ENCODE measurements at places on chromosomes 12 and 14. TPM values are rescaled to one million over a fixed set of nuclear protein-coding genes. Genes with fewer than 3 reads are reported as not detected.

Gene FRS2
- 26.6 TPM for total RNA-seq

Gene PUS1
- 108 TPM for total RNA-seq

Gene KRT81
- 0.90 TPM for total RNA-seq

Gene MMP14
- total RNA-seq: 32.9 TPM

Gene FAM222A
- total RNA-seq: 12.8 TPM

Gene INHBE
- 0.59 TPM for total RNA-seq

Gene POTEG
- total RNA-seq: not detected

Gene CLEC4C
- total RNA-seq: not detected

Gene HCAR1
- total RNA-seq: 0.31 TPM

Gene SOAT2
- not detected for total RNA-seq

Gene SNRNP35
- total RNA-seq: 16.5 TPM

Gene P2RX2
- total RNA-seq: 1.2 TPM

DNA sequence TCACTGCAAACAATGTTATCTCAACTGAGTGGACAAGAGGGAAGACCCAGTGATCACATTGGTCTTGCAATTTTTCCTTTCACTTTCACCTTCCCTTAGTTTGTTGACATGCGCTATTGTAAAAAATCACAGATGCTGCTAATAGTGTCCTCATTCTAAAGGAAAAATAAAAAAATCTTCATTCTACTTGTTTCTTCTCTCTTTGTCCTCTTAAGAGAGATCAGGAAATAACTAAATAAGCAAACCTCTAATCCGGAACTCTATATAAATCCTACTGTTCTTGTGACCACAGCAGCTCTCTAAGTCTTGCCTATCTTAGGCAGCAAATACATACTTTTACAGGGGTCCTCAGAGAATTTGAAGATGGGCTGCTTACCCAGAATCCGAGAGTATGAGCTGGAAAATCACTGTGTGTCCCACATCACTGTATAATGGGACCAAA lies 257.7 kb downstream of the NAV3 start:
- peak overlapping the region; percentile 46 for H3K4me3 ChIP-seq
- DNase-seq: peak; percentile 1
- H3K27ac ChIP-seq: peak overlapping the region; percentile 44
- H3K36me3 ChIP-seq: no peaks in the 10 kb centered on the region

GRCh38 chr12:115259968-115260747 lies 576.2 kb upstream of the TBX3 start:
- no peak overlapping the region for H3K27ac ChIP-seq
- DNase-seq: no peak
- no peaks in the 10 kb centered on the region for H3K36me3 ChIP-seq
- no peak overlapping the region for H3K4me3 ChIP-seq
- no peaks in the 10 kb centered on the region for H3K4me1 ChIP-seq

GRCh38 chr14:73945159-73945670 lies 4.7 kb downstream of the FAM161B start:
- H3K36me3 ChIP-seq: no peaks in the 10 kb centered on the region
- no peaks in the 10 kb centered on the region for H3K27me3 ChIP-seq
- H3K4me3 ChIP-seq: no peak overlapping the region
- no peaks in the 10 kb centered on the region for H3K4me1 ChIP-seq
- no peak for DNase-seq

DNA sequence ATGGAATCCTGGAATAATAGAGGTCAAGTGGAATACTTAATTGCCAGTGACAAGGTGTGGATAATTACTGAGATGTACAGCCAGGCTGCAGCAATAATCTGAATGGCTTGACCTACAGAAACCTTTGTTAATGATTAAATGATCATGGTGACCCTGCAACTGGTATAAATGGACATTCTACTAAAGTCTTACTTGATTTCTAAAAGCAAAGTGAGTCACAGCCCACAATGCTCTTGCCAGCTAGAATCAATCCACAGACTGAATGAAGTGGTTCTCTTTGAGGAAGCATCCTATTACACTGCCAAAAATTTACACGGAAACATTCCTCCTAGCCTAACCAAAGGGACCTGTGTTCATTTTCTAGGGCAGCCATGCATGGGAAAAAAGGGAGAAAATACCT lies 518.5 kb downstream of the SOX5 start:
- H3K27ac ChIP-seq: no peak overlapping the region
- no peaks in the 10 kb centered on the region for H3K4me1 ChIP-seq
- DNase-seq: no peak
- no peaks in the 10 kb centered on the region for H3K36me3 ChIP-seq

- H3K4me1 ChIP-seq: no peaks in the 10 kb centered on the region
- H3K27ac ChIP-seq: no peak overlapping the region
- no peaks in the 10 kb centered on the region for H3K27me3 ChIP-seq
- no peak for DNase-seq
These were observed 256.3 kb downstream of the NTF3 start for GRCh38 chr12:5688226-5688625.

DNA sequence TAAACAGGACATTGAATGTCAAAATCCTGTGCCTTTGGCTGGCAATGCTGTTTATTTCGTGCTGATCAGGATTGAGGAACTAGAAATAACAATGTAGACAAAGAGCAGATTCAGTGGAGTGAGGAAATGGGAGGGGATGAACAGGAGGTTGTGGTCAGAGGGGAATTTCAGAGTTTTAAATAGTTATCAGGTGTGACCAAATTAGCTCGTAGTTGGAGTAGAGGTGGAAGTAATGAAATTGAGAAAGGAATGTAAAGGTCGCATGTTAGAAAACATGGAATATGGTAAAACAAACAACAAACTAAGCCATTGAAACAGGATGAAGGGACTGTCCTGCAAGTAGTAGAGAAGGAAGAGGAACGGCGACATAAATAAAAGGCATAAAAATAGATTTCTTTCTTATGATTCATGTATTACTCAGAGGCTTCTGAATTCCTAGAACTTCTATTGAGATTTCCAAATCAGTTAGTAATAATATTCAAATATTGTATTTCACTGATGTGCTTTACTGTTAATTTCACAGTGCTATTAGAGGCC lies 9.5 kb upstream of the SAV1 start:
- DNase-seq: no peak
- no peaks in the 10 kb centered on the region for H3K36me3 ChIP-seq
- H3K27ac ChIP-seq: no peak overlapping the region
- no peaks in the 10 kb centered on the region for H3K27me3 ChIP-seq
- H3K4me1 ChIP-seq: no peaks in the 10 kb centered on the region

DNA sequence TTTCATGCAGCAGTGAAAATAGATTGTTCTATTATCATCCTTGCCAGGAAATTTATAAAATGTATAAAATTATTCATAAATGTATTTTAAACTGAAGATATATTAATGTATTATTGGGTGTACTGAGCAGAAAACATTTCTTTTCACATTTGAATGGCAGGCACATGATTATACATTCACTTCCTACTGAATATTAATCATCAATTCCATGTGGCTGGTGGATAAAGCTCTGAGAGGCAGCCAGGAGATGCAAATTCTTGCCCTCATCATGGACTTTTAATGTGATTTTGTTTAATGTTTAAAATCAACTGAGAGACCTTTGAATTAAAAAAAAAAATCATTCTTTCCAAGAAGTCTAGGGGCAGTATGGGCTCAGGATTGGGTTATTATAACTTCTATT lies 40.8 kb downstream of the ANO6 start:
- H3K4me3 ChIP-seq: no peak overlapping the region
- peak overlapping the region; percentile 88 for H3K27ac ChIP-seq
- H3K27me3 ChIP-seq: no peaks in the 10 kb centered on the region
- DNase-seq: no peak
- no peaks in the 10 kb centered on the region for H3K36me3 ChIP-seq

- peaks cover 2% of the 10 kb centered on the region for H3K36me3 ChIP-seq
- no peaks in the 10 kb centered on the region for H3K4me1 ChIP-seq
- H3K27me3 ChIP-seq: no peaks in the 10 kb centered on the region
- DNase-seq: no peak
These were observed 612 bp downstream of the CIDEB start for GRCh38 chr14:24307156-24307574.

- no peaks in the 10 kb centered on the region for H3K27me3 ChIP-seq
- no peak for DNase-seq
- H3K36me3 ChIP-seq: no peaks in the 10 kb centered on the region
These were observed 236.5 kb upstream of the GRIP1 start for GRCh38 chr12:66915306-66915904.

GRCh38 chr12:53180220-53180930 lies at the start of the genes CSAD and ZNF740:
CSAD (minus strand) TSS chr12:53180925; CDS start chr12:53173470, 7,455 bp downstream.
ZNF740 (plus strand) TSS chr12:53180722; CDS start chr12:53181984, 1,262 bp downstream.
- peak within 1 kb of the TSS; percentile 74 for H3K4me3 ChIP-seq
- H3K4me1 ChIP-seq: peaks cover 31% of the 10 kb centered on the region
- H3K36me3 ChIP-seq: peaks cover 4% of the 10 kb centered on the region
- H3K27ac ChIP-seq: peak within 1 kb of the TSS; percentile 98

DNA sequence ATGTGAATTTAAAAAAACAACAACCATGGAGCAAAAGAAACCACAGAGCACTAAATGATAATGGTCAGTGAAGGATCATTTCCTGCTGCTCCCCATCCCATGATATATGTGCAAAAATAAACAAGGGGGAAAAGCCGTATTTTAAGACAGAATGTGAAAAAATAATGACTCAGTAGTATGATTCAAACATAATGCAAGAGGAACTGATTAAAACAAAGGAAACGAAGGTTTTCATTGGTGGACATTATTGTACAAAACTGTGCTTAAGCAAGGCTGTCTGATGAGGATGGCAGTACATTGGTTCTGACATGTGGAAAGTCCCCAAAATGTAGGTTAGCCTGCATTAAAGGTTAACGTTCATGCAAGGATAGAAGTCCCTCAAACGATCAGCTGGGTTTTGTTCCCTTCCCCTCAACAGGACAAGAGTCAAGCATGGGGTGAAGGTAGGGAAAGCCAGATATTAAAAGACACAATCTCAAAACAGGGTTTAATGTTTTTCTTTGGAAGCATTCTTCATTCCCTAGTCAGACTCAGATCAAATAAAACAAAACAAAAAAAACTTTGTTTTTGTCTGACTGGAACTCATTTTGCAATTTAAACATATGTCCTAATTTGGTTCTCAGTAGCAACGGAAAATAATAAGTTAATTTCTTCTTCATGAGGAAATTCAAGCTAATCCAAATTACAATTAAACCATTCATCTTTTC lies 26.3 kb upstream of the PTGDR start:
- no peaks in the 10 kb centered on the region for H3K36me3 ChIP-seq
- H3K4me3 ChIP-seq: no peak overlapping the region
- no peak overlapping the region for H3K27ac ChIP-seq
- no peaks in the 10 kb centered on the region for H3K4me1 ChIP-seq

GRCh38 chr14:90820958-90821357 lies 4.7 kb upstream of the TTC7B start:
- H3K36me3 ChIP-seq: no peaks in the 10 kb centered on the region
- H3K4me3 ChIP-seq: no peak overlapping the region
- H3K27ac ChIP-seq: no peak overlapping the region
- DNase-seq: no peak

DNA sequence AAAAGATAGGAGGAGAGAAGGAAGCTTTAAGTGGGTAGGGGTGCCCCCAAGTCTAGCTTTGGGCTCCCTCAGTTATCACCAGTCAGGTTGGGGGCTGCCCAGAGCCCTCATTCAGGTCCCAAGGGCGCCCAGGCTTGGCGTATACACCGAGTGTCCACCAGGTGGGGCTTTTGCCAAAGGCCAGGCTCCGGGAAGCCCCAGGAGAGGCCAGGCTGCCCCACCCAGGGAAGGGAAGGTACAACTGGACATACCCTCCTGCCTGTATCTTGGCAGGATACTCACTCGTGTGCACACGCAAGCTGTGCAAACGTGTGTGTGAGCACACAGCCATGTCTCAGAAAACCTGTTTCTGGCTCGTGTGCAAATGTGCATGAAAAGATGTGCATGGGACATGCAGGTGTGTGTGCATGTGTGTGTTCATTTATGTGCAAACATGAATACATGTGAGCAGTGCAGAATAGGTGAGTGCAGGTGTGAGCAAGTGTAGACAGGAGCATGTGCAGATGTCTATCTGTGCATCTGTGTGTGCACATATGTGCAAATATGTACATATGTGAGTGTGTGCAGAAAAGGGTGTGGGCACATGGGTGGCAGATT lies 103.9 kb upstream of the MYL2 start:
- peaks cover 13% of the 10 kb centered on the region for H3K27me3 ChIP-seq
- H3K36me3 ChIP-seq: no peaks in the 10 kb centered on the region
- no peak overlapping the region for H3K4me3 ChIP-seq

DNA sequence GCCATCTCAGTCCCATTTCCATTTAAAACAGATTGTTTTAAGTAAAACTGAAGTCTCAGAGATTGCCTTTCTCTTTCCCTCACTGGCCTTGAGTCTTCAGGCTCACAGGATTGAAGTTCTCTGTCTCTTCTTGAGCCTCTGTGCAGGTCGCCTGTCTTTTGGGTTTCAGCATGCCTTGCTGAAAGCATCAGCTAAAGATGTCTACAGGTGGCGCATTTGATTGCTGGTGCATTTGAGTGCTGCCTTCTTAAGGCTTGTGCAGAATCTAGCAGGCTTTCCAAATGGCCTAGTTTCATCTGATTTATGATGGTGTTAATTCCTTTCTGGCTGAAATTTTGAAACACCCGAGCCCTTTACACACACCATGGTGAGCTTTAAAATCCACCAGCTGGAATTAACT lies 1062.2 kb upstream of the FBXO33 start:
- no peaks in the 10 kb centered on the region for H3K36me3 ChIP-seq
- H3K27me3 ChIP-seq: no peaks in the 10 kb centered on the region
- no peak overlapping the region for H3K4me3 ChIP-seq
- DNase-seq: no peak

- H3K27ac ChIP-seq: no peak within 1 kb of the TSS
- H3K4me1 ChIP-seq: 0 out of 2 replicates have a peak, but pooled peaks cover 6% of the 10 kb centered on the region
- no peaks in the 10 kb centered on the region for H3K36me3 ChIP-seq
- H3K27me3 ChIP-seq: no peaks in the 10 kb centered on the region
- peak within 1 kb of the TSS; percentile 23 for H3K4me3 ChIP-seq
- DNase-seq: no peak
These were observed at the start of gene GPR162 for GRCh38 chr12:6821591-6822425. GPR162 (plus strand) TSS chr12:6821821; CDS start chr12:6823899, 2,078 bp downstream.

DNA sequence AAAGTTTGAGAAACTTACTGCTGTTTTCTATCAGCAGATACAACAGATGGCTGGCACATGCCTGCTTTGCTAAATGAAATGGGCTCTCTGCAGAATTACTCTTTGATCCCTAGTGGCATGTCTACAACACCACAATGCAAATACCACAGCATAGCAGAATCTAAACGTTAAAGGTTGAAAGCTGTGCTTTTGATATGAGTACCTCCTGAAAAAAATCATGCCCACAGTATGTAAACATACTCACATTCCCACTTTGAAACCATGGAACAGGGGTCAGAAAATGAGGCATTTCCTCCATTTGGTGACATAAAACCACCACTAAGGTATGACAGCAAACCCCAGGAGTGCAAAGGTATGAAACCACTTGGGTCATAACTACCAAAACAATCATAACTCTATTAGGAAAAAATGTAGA lies 7.5 kb downstream of the WIF1 start:
- H3K4me3 ChIP-seq: no peak overlapping the region
- peaks cover 28% of the 10 kb centered on the region for H3K27me3 ChIP-seq
- no peak overlapping the region for H3K27ac ChIP-seq
- DNase-seq: no peak

GRCh38 chr12:50665170-50665569 lies 98.7 kb upstream of the ATF1 start:
- DNase-seq: no peak
- H3K27me3 ChIP-seq: no peaks in the 10 kb centered on the region
- H3K27ac ChIP-seq: no peak overlapping the region
- H3K36me3 ChIP-seq: no peaks in the 10 kb centered on the region
- H3K4me1 ChIP-seq: no peaks in the 10 kb centered on the region

GRCh38 chr12:89253488-89253887 lies 98.8 kb downstream of the DUSP6 start:
- H3K27ac ChIP-seq: no peak overlapping the region
- H3K4me3 ChIP-seq: no peak overlapping the region
- no peaks in the 10 kb centered on the region for H3K27me3 ChIP-seq
- no peaks in the 10 kb centered on the region for H3K36me3 ChIP-seq

- H3K4me3 ChIP-seq: no peak overlapping the region
- no peaks in the 10 kb centered on the region for H3K27me3 ChIP-seq
- no peaks in the 10 kb centered on the region for H3K4me1 ChIP-seq
- no peak overlapping the region for H3K27ac ChIP-seq
These were observed 19.0 kb upstream of the ATF7 start for GRCh38 chr12:53645165-53645564.

Measured in Panc1 (cell line).